ENCODE measurements at places on chromosomes 6 and 20.
A peak's percentile ranks its signal among the peaks of the same experiment; 100 is the strongest.

DNA sequence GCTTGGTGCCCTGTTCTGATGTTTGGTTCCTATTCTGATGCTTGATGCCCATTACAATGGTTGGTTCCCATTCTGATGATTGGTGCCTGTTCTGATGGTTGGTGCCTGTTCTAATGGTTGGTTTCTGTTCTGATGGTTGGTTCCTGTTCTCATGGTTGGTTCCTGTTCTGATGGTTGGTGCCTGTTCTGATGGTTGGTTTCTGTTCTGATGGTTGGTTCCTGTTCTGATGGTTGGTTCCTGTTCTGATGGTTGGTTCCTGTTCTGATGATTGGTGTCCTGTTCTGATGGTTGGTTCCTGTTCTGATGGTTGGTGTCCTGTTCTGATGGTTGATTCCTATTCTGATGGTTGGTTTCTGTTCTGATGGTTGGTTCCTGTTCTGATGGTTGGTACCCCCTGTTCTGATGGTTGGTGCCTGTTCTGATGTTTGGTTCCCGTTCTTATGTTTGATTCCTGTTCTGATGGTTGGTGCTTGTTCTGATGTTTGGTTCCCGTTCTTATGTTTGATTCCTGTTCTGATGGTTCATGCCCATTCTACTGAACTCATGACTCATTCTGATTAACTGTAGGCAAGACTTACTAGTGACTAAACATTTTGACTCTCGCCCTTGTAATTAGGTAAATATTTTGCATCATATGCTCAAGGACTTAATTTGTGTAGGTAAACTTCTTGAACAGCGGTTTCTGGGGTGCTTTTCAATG, 146.2 kb downstream of the DLL1 start:
- DNase-seq: no peak

- DNase-seq: no peak
These were observed 70.2 kb downstream of the PERP start for GRCh38 chr6:138037009-138037504.

- DNase-seq: no peak
These were observed 1013.8 kb upstream of the CITED2 start for GRCh38 chr6:140388192-140388802.

- no peak for DNase-seq
These were observed 296.3 kb downstream of the QKI start for GRCh38 chr6:163710532-163711470.

DNA sequence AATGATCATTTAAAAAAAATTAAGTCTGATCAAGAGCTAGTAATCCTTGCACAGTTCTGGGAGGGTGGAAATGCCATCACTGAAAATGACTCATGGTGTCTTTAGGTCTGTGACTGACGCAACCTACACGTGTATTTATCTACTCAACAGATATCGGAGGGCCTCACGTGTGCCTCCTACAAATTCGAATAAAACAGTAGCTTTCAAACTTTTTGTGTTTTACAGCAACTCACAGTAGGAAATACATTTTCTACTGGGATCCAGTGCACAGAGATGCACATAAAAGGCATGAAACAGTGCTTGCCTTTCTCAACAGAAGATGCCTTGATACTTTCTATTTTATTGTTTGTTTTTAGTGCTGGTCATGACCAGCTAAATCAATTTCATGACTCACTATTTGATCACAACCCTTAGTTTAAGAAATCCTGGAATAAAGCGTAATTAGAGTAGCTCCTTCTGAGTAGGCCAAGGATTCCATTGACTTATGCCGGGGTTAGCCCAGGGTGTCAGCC, 210.0 kb upstream of the SNX9 start:
- DNase-seq: no peak

GRCh38 chr6:6836609-6837406, 248.3 kb downstream of the LY86 start:
- DNase-seq: no peak

DNA sequence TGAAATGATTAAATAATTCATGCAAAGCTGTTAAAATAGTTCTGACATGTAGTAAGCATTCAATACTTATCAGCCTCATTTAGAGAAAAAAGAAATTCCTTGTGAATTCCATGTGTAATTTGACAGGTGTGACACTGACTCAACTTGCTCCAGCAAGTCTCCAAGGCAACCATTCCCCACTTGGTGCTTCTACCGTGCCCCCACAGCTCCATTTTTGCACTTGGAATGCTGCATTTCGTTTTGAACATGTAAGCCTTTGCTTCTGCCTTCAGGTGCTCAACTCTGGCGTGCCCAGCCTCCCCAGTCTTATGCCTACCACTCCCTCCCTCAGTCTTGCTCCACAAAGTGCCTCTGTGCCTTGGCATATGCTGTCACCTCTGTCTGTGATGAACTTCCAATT, 760.6 kb upstream of the CHD6 start:
- DNase-seq: no peak

- no peak for DNase-seq
These were observed 50.0 kb downstream of the PHF20 start for GRCh38 chr20:35821807-35822242.

GRCh38 chr6:127570739-127571389, 6.1 kb upstream of the C6orf58 start:
- DNase-seq: no peak

GRCh38 chr6:72651967-72652956, 30.4 kb downstream of the KCNQ5 start:
- DNase-seq: no peak

GRCh38 chr6:7997286-7997685, 66.9 kb downstream of the BLOC1S5 start:
- no peak for DNase-seq

- DNase-seq: no peak
These were observed 87.7 kb downstream of the CEBPB start for GRCh38 chr20:50278377-50278683.

DNA sequence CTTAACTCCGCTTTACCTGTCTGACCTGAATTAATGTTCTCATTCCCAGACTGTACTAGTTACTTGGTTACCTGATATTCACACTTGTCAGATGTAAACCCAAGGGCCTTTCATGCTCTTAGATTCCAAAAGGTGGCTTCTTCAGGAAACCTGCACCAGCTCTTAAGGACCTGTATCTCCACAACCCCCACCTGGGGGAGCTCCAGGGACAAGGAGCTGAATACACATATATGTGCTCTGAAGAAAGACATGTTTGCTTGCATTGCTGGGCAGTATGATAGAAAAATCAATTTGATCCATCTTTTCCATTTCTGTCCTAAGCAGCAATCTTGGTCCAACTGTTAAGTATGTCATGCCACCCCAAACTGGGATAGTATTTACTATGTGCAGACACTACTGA, 64.8 kb upstream of the POU3F2 start:
- no peak for DNase-seq

- no peak for DNase-seq
These were observed 21.1 kb upstream of the TAF8 start for GRCh38 chr6:42029062-42029685.

DNA sequence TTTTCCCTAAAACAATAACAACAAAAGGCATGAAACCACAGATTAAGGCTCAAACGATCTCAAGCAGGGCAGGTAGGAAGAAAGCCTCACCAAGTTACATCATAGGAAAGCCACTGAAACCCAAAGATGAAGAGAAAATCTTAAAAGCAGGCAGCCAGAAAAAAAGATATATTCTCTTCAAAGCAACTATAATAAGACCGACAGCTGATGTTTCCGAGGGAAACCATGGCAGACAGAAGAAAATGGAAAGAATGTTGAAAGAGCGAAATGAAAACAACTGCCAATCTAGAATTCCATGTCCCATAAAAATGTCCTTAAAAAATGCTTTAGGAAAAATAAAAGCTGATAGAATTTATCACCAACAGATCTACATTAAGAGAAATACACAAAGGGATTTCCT, 161.5 kb upstream of the THBS2 start:
- no peak for DNase-seq

GRCh38 chr6:30726506-30727413, 6.6 kb downstream of the TUBB start:
- DNase-seq: no peak

- DNase-seq: no peak
These were observed 163.1 kb downstream of the LY86 start for GRCh38 chr6:6751619-6752023.

- no peak for DNase-seq
These were observed 307.3 kb upstream of the SUPT3H start for GRCh38 chr6:45685076-45685475.

DNA sequence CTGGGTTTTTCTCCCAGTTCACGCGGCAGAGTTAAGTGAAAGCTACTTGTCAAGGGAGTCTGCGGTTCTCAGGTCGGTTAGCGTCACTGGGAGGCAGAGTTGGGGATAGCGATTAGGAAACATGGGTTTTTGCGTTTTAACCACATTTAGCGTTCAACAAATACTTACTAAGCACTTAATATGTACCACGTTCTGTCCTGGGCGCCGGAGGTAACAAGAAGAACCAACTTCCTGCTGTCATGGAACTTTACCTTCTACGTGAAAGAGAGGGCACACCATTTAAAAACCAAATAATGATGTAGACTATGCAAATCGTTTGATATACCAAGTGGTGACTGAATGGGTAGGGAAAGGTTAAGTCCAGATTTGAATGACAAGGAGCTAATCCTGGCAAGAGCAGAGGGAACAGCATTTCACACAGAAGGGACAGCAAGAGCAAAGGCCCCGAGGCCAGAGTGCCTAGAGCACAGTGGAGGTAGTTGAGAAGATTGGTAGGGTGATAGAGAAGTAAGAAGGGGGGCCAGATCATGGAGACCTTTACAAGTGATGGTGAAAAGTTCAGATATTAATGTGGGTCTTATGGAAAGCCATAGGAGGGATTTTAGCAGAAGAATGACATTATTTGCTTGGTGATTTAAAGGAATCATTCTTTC, 744 bp downstream of the RIOK1 start:
- no peak for DNase-seq

- DNase-seq: no peak
These were observed 100.0 kb upstream of the CITED2 start for GRCh38 chr6:139474145-139475108.

DNA sequence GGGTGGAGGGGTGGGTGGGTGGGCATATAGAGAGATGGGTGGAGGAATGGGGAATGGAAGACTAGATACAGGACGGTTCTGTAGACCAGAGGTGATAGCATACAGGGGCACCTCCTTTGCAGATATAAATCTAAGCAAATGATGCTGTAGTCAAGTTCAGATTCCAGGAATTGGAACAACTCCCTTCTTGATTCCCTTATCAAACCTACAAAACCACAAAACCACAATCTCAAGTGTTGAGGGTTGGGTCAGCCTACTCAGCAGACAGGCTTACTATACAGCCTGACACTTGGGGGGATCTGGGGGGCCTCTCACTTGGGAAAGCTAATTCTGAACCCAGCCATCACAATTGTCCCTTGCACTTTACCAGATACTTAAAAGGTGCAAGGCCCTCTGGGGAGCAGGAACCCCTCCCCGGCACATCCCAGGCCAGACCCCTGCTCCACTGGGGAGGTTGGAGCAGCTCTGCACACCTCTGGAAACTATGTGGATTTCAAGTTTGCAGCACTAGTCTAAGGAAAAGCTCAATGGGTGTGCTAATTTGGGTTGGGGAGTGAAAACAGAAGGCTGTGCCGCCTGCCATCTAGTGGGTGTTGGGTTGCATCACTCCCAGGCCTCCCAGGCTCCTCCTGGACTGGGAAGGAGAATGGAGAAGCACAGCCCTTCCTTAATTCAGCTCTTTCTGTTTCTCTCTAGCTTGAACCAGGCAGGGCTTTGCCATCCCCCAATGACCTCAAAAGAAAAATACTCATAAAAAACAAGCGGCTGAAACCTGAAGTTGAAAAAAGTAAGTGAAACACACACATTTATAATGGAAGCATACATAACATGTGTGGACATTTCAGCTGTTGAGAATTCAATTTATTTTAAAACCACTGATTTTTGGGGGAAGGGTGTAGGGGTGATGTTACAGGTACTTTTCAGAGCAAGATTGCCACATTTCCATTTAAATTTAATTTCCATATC, 121.2 kb upstream of the LAMP5 start:
- DNase-seq: peak; percentile 55

Data from neural crest cell (in vitro differentiated cells).